Suppressor macrophage treated with lipopolysaccharide for 4 hours (primary cell): ENCODE measurements at places on chromosomes 12 and 14.

- no peak for DNase-seq
Observed at GRCh38 chr14:64825006-64825405, 54.7 kb downstream of the SPTB start.

DNA sequence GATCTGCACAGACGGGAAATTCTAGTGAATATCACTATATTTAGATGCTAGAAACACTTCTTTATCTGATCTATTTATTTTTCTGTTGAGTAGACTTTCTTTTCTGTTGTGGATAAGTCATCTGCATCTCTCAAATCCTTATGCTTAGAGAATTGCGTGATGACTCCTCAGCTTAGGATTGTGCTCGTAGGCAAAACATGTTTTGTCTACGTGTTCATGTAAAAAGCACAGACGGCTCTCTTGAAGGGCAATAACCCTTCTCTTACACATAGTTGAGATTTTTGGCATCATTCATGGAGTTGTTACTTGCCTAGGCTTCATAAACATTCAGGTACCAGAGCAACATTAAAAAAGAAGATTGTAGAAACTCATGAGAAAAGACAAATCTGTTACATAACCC lies 18.6 kb downstream of the PPFIBP1 start:
- no peak for DNase-seq

- DNase-seq: peak; percentile 2
Observed at GRCh38 chr12:43277651-43278540, 274.1 kb downstream of the ADAMTS20 start.

GRCh38 chr14:47676315-47676617 lies 861 bp upstream of the MDGA2 start:
- DNase-seq: no peak

- DNase-seq: no peak
Observed at GRCh38 chr12:114954511-114955055, 270.6 kb upstream of the TBX3 start.
